ENCODE measurements at places on chromosomes 12 and 14. TPM values are rescaled to one million over a fixed set of nuclear protein-coding genes. Genes with fewer than 3 reads are reported as not detected.

Gene TMPRSS12
- not detected for total RNA-seq

Gene HAL
- total RNA-seq: 1.6 TPM

Gene FGF6
- total RNA-seq: not detected

Gene TMX1
- 43.2 TPM for total RNA-seq

Gene PPP1R36
- 0.17 TPM for total RNA-seq

Gene IL26
- 10.0 TPM for total RNA-seq

Gene FZD10
- not detected for total RNA-seq

Gene TMEM233
- total RNA-seq: not detected

Gene PRB2
- total RNA-seq: not detected

Gene TMEM253
- total RNA-seq: not detected

Gene ACOT6
- not detected for total RNA-seq

Measured in natural killer cell treated with Interleukin-12 subunit alpha and Interleukin-12 subunit beta and Interleukin-15 and Interleukin-18, amount 100 ng/mL, for 72 hours (primary cell).